ENCODE measurements at places on chromosomes 7 and 10.

DNA sequence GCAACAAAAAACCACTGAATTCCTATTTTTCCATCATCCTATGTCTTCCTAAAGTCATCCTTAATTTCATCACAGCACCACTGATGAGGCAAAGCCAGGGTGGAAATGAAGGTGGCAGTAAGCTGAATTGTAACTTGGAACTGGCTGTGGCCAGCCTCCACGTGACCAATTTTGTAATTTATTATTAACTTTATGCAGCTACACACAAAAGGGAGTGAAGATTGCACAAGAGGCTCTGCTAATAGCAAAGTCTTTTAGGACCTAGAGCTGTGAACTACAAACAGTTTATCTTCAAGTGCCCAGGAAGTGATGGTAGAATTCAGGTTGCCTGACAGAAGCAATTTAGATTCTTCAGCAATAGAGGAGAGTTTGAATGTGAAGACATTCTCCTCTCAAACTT, 176.4 kb downstream of the CCDC71L start:
- no peak for DNase-seq

DNA sequence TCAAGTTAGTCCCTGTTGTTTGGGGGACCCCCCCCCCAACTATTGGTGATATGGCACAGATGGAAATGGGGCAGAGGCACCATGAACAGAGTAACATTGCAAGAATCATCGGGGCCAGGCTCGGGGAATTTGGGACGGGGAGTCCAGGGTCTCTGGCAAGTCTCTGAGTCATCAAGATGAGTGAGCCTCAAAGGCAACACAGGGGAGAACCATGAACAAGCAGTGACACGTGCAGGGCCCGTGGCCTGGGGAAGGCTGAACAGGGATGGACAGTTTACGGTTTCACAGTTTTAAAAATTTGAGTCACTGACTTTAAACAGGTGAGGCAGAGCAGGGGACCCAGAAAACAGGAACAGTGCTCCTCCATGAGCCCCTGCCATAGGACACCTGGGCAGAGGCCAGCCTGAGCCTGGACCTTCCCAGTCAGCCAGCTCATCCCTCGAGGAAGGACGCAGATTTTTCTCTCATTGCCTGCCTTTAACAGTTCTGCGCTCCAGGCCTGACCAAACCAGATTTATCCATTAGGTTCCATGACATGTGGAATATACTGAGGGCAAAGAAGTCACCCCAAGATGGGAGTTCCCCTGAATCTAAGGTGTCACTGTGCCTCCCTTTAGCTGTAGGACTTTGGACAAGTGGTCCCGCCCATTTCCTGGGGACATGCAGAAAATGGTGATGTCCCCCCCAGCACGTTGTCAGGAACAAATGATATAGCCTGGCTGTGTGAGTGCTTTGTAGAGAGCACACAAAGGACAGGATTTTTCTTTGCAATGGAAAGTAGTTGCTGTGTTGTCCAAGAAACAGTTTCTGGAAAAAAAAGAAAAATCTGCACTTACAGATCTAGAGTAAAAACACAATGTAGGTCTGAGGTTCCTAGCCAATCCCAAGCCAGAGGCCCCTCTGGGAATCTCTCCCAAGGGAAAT, 23.8 kb downstream of the CHST15 start:
- DNase-seq = peak; percentile 10

DNA sequence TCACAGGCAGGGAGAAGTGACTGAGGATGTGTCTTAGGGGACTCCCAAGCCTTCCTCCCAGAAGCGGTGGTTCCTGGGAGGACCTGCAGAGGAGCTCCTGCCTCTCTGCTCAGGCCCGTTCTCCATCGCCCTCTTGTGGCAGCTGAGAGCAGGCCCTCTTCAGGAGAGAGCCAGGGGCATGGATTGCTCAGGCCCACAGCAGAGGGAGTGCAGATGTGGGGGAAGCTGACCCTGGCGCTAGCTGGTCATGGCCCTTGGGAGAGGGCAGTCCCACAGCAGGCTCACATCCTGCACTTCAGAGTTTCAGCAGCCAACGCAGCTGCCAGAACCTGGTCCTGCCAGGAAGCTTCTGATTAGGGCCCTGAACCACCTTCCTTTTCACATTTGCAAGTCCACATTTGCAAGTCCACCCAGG, 94.8 kb upstream of the TARP start:
- DNase-seq = peak; percentile 44

DNA sequence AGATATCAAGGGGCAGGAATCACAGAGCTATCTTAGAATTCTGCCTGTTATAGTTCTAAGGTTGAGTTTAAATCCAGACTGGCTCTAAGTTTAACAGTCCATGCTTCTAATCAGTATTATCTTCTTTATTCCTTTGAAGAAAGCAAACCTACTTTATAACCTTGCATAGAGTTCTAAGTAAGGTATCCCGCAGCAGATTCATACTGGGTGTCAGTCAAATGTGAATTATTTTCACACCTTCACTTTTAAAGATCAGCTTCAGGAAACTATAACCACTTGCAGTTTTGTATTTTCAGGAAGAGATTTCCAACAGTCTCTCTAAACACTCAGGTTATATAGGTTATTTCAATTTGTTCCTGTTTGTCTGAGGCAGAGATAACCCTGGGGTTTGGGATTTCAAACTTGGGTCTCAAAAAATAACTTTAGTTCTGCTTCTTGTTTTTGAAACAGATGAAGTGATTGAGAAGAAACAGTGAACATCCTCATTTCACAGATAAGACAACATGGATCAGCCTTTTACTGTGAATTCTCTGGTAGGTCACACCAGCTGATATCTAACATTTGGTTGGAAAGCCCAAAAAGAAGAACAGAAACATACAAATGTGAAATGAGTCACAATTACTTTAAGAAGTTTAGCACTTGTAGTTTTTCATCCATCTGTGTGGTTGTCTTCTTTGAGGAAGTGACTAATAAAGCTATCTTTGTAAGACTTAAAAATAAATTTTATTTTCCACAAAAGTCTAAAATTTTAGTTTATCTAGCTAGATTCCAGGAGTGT, 21.4 kb downstream of the STAMBPL1 start:
- DNase-seq = no peak

GRCh38 chr10:57716884-57717283, 550.8 kb downstream of the IPMK start:
- DNase-seq = no peak

DNA sequence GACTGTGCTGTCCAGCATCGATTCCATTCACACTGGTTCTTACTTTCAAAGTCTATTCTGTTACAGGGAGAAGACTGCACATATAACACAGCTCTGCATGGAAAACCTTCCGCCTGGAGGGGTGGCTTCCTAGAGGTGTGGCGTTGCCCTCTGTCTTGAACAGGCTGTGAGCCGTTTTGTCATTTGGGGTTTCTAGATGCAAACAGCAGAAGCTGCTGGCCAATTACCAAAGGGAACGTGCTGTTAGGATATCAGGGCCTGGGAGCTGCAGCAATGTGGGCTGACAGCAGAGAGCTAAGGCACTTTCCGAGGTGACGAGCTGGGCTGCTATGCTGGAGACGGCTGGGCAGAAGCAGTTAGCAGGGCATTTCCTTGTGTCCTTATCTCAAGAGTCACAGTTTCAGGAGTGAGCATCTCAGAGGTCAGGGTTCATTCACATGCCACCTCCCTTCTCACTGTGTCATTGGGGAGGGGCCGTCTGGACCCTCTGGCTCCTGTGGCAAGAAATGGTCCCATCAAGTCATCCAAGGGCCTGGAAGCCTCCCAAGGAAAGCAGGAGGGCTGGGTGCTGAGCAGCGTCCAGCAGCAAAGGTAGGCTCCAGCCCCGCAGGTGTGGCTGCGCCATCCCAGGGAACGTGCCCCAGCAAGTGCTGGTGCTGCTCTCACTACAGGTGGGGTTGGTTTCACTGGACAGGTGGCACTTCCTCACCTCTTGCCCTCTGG, 106.5 kb downstream of the WDR37 start:
- DNase-seq = no peak

GRCh38 chr10:42482411-42482810, 156.0 kb downstream of the ZNF33B start:
- DNase-seq = no peak

GRCh38 chr7:140003913-140004382, 58.8 kb downstream of the PARP12 start:
- no peak for DNase-seq

DNA sequence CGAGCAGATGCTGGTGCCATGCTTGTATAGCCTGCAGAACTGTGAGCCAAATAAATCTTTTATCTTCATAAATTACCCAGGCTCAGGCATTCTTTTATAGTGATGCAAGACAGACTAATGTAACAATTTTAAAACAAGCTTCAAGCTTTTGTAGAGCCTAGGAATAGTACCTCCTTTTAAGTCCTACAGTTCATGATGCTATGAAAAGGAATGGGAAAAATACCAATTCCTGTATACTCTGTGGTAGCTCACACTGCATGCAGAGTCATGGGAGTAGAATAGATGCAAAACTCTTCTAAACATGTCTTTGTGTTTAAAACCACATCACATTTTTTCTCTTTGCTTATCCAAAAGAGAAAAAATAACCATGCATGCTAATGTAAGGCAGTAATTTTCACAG, 66.6 kb upstream of the WNT16 start:
- no peak for DNase-seq

DNA sequence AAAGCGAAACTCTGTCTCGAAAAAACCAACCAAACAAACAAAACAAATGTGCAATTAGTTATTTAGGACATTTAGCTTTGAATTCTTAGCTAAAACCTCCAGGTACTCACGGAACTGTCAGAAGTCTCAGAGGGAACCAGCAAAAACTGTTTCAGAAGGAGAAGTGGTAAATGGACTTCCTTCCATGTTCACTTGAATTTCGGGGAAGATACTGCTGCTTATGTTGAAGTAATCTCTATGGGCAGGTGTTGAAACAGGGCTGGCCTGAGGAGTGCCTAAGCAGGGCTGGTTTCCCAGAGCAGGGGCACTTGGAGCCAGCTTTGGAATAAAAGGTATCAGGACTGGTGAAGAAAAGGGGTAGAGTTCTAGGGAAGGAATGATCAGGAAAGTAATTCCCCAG, 2.4 kb upstream of the EXOC6 start:
- DNase-seq = no peak

DNA sequence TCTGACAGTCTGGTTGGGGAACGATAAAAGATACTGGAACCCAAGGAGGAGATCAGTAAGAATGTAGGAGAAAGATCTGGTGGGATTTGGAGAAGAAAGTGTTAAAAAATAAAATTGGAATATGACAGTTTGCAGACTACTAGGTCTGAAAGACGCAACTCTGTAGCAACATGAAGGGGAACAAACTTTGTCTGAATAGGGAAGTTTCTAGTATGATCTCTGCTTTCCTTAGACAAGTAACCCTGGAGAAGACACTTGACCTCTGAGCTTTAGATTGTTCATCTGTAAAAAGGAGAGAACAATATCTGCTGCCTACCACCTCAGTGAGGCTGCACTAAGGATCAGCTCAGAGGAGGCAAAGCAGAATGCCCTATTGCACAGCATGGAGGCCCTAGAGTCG, 3.0 kb upstream of the PRSS1 start:
- no peak for DNase-seq
